Head of caudate nucleus (tissue), 42 donors: ENCODE measurements at places on chromosomes 3 and 15.

DNA sequence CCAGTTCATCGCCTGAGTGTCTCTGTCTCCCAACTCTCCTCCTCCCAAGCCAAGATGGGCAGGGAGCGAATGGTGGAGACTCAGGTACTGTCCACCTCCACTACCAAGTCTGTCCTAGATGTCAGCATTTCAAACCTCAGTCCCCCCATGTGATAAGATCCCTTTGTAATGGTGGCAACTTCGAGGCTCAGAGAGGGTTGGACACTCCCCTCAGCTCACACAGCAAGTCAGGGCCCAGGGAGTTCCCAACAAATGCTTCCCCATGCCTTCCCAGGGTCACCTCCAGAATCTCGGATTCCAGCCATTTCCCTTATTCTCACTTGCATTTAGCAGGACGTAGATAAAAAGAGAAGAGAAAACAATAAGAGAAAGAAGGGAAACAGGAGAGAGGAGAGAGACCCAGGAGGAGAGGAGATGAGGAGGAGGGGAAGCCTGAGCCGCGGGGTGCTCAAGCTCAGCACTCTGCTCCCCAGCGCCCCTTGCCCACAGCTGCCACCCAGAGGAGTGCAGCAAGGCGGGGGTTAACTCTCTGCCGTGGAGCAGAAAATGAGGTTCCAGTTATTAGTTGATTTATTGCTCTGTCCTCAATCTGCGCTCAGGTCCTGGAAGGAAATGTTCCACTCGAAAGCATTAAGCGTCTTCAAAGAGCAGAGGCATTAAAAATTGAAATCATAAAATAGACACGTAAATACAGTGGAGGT lies 84.1 kb upstream of the LINGO1 start:
- no peak for DNase-seq

- no peak for DNase-seq
Observed at GRCh38 chr3:15359677-15360397, 27.5 kb upstream of the SH3BP5 start.

DNA sequence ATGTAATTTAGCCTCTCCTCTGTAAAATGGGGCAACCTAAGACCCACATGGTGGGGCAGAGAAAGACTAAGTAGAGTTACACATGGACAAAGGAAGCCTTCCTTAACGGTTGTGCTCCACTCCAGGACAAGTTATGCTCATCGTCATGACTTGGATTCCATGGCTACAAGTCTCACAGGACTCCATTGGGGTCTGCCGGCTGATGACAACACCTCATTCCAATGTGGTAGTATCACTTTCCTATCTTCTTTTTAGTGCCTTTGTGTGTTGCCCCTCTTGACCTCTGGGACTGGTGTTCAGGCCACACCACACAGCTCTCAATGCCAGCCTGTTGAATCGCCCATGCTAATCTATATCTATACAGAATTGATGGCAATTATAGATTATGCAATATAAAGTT lies 181.3 kb upstream of the WNT5A start:
- DNase-seq = no peak

GRCh38 chr15:52217186-52217585 lies 26.0 kb upstream of the GNB5 start:
- DNase-seq = no peak

GRCh38 chr3:25043177-25043576 lies 384.9 kb upstream of the RARB start:
- no peak for DNase-seq

- DNase-seq = no peak
Observed at GRCh38 chr15:89305395-89305794, 29.2 kb downstream of the POLG start.

DNA sequence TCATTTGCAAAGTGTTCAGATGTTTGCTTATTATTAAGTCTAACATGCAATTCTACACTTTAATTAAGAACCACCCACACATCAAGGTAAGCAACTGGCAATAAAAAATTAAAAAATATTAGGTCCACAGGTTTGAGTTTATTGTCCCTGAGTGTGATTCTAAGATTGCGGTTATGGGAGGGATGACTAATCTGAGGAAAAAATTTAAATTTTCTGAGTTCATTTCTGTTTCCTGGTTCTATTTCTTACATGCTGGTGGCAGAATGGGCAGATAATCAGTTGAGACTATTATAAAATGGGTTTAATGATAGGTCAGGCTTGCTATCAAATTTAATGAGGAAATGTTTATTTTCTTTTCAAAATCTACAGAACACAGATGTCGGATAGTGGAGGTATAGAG lies 105.9 kb downstream of the TP63 start:
- no peak for DNase-seq

GRCh38 chr3:170511371-170511770 lies 74.5 kb downstream of the SLC7A14 start:
- no peak for DNase-seq

GRCh38 chr3:4387210-4388204 lies 79.6 kb downstream of the SUMF1 start:
- DNase-seq = no peak

- no peak for DNase-seq
Observed at GRCh38 chr3:187900993-187901755, 155.9 kb upstream of the BCL6 start.
